ENCODE measurements at places on chromosomes 7 and 10. TPM values are rescaled to one million over a fixed set of nuclear protein-coding genes. Genes with fewer than 3 reads are reported as not detected.

The MALRD1 gene
- not detected for total RNA-seq

The SLC26A5 gene
- total RNA-seq = 1.4 TPM

The RGR gene
- not detected for total RNA-seq

The SH2B2 gene
- 0.44 TPM for total RNA-seq

The RASA4 gene
- 3.8 TPM for total RNA-seq

The CHST15 gene
- 105 TPM for total RNA-seq

The PTPN20 gene
- 1.4 TPM for total RNA-seq

The TAS2R5 gene
- 0.22 TPM for total RNA-seq

The TDRD1 gene
- total RNA-seq = not detected

The LIPN gene
- total RNA-seq = not detected

The FGL2 gene
- total RNA-seq = 0.20 TPM

The ADRA2A gene
- total RNA-seq = under 0.01 TPM

The DBF4 gene
- total RNA-seq = 6.9 TPM

The NRBF2 gene
- 13.1 TPM for total RNA-seq

The FZD1 gene
- total RNA-seq = 2.2 TPM

The PAPOLB gene
- under 0.01 TPM for total RNA-seq

The ATOH7 gene
- not detected for total RNA-seq

The ABLIM1 gene
- total RNA-seq = 34.3 TPM

The ACHE gene
- 1.7 TPM for total RNA-seq

The HMX2 gene
- not detected for total RNA-seq

The PPP1R17 gene
- total RNA-seq = not detected

The TRIM4 gene
- total RNA-seq = 14.4 TPM

The MCU gene
- 22.0 TPM for total RNA-seq

The MNX1 gene
- not detected for total RNA-seq

The ASZ1 gene
- not detected for total RNA-seq

The ANXA8L1 gene
- total RNA-seq = not detected

The ACBD7 gene
- 0.60 TPM for total RNA-seq

Measured in lung microvascular endothelial cell (primary cell).